ENCODE measurements at places on chromosomes 5 and 9.

GRCh38 chr9:115035841-115036612 lies 81.9 kb downstream of the TNC start:
- DNase-seq, result peak; percentile 11

- DNase-seq, result no peak
These were observed 394.0 kb upstream of the KLF4 start for GRCh38 chr9:107883496-107884124.

DNA sequence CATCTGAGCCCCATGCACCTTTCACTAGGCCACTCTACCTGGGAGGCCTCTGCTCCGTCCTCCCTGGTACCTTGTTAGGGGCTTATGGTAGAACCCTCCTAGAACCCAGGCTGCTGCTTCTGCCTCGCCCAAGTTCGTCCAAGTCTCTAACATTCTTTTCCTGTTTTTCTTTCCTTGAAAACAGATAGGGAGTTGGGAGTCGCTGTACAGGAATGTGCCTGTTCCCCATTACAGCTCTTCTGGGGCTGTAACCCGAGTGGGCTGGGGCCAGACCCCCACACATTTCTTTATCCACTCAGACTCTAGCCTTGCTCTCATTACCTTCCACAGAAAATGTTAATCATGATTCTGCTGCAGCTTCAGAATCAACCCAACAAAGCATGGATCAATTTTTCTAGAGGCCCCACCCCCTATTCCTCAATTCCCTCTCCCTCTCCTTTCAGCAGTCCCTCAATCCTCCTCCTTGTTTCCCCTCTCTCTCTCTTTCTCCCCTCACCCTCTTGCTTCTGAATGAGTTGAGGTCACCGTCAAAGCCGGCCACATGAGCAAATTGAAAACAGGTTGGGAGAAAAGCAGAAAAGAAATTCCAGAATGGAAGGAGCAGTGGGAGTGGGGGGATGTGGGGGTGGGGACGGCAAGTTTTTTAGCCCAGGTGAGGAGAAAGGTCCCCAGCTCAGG lies 193.8 kb upstream of the TRIM32 start:
- DNase-seq, result peak; percentile 39

- no peak for DNase-seq
These were observed 81.8 kb downstream of the TRIM36 start for GRCh38 chr5:115087951-115088350.

- DNase-seq, result no peak
These were observed 188.8 kb downstream of the NTRK2 start for GRCh38 chr9:84858364-84858763.

DNA sequence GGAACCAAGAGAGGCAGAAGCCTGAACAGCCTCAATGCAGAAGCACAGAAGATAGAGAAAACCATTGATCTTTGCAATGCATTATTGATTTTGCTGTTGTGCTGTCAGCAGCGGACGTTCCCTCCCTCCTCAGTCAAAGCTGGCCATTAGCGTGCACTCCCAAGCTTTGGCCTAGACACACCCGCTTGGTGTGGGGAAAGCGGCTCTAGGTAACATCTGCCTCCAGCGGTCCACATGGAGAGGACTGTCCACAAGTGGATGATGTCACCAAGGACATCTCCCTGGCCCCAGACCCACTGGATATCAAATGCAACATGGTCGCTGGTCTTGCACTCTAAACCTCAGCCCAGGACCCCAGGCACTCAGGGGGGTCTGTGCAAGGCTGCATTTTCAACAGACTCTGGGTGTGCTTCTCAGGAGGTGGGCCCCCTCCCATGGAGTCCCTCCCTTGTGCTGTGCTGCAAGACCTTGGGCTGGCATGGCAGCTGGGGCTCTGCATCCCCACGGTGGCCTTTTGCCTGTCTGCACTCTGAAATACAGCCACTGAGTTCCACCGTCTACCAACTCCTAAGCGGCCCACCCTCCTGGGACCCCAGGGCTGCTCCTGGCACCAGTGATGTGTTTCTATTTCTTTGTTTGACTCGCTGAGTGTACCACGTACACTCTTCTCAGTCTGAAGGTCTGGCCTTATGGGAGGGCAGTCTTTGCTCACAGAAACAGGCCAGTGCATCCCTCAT lies 1.9 kb downstream of the SEMA4D start:
- DNase-seq, result no peak

DNA sequence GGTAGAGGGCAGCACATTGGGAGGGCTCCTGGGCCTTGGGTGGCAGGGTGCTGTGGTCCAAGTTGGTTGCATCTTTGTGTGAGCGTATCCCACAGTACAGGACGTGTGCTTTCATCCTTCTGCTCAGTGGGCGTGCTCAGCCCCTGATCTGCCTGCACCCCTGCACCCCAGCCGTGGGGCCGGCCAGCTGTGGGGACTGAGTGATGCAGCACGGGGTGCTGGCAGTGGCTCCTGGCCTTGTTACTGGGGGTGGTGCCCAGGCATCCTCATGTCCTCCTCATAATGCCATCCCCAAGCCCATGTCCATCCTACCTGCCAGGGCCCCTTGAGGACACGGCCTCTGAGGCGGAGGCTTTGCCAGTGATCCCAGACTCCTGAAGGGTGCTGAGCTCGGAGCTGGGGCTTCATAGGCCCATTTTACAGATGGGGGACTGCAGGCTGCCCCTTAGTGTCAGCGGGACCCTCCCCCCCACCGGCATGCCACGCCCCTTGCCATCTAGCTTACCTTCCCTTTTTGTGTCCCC lies 100.7 kb downstream of the PHF2 start:
- DNase-seq, result no peak

DNA sequence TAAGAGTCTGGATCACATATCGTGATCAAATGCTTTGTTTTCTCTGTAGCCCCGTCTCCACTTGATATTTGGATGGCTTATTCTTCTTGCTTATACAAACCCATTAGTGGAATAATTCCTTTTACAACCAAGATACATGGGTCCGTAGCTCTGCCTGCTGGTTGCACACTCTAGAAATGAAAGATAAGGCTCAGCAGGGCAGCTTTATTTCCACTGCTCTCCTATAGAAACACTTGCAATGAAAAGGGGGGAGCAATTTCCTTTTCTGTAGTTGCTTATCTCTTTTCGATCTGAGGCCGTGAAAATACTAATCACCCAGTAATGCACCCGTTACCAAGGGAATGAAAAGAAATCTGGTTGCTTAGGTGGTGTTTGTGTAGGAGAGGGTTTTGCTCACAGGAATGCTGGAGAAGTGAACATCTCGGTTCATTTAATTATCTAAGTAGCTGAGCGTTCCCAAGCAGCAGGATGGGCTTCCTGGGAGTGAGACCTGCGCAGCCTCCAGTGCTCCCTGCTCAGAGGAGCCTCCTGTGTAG lies 131.7 kb downstream of the ADAMTS16 start:
- no peak for DNase-seq

GRCh38 chr9:134039386-134040175 lies 14.3 kb downstream of the BRD3OS start:
- DNase-seq, result no peak

- no peak for DNase-seq
These were observed 264.4 kb upstream of the CDH10 start for GRCh38 chr5:24909210-24909609.

DNA sequence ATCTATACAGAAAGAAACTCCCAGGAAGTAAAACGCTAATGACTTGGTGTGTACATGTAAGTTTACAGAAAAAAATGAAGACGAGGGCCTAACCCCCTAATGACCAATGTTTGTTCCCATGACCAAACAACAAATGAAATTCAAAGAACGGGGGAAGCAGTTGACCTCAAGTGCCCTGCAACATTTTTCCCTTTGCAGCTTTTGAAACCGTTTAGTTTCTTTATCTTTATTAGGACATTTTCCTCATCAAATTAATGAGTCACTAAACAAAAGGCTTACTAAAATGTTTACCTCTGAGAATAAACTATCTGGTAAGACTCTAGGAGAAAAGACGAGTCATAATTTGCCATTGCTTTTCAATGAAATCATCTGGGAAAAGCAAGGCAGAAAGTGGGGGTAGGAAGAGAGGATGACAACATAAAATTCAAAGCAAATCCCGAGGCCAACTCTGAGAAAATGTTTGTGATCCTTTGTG lies 57.4 kb downstream of the LHFPL2 start:
- peak; percentile 98 for DNase-seq

DNA sequence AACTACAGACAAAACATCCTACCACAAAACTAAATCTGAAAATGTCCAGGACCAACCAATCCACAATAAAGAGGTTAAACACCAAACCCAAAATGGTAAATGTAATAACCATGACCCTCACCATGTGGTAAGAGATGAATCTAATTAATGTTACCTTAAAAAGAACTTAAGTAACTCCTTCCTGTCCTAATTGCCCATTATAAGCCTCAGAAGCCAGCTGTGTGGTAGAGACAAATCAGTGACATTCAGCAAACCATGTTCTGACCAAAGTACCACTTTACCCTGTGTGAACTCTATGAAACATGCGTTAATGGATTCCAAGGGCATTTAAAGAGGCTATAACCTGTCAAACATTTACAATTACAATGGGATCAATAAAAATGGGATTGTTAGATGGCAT lies 25.0 kb downstream of the LPAR1 start:
- no peak for DNase-seq

- DNase-seq, result no peak
These were observed 66.4 kb downstream of the NRG2 start for GRCh38 chr5:139976703-139977102.

- DNase-seq, result no peak
These were observed 18.1 kb downstream of the PITX1 start for GRCh38 chr5:135015942-135016341.

GRCh38 chr5:5473226-5473625 lies 50.7 kb downstream of the ICE1 start:
- peak; percentile 63 for DNase-seq

DNA sequence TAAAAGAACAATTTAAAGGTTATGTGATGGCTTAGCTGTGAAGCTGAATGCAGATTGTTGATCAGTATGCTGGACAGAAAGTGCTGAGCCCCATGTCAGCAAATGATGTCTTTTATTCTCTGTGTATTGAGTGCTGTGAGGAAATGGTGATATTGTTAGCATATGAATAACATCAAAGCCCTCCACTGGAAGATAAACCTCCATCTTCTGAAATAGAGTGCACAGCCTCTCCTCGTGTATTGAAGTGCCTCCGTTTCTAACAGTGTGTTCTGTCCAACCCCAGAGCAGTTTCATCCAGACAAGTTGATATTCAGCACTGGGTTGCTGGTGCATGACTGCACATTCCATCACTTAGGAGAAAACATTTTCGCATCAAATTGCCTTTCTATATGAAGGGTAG lies 242.9 kb downstream of the CSNK1G3 start:
- no peak for DNase-seq

DNA sequence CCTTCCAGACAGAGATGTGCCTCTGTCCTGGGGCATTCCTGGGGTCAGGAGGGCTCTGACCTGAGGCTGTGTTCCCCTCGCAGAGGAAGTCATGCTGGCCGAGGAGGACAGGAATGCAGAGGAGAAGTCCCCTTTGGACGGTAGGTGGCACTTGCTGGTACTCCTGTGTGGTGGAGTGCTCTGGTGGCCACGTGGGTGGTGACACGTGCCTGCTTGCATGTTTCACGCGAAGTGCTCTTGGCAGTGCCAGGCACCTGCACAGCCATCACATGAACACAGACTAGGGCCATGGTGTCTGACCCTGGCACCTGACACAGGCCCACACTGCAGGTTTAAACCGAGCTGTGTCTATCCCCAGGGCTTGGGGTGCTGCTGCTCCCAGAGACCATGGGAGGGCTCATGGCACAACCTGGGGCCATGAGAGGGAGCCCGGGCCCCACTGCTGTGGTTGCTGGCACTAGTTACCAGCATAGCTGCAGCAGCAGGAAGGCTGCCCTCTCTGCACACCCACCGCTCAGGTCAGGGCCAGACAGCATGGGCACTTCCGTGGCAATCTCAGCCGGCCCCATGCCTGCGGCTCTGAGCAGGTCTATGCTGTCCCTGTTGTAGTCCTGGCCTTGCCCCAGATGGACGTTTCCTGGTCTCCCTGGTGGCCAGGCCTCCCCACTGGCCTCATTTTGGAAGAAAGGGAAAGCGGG lies 79.3 kb downstream of the CACNA1B start:
- DNase-seq, result no peak

GRCh38 chr9:83401328-83401900 lies 136.8 kb downstream of the FRMD3 start:
- no peak for DNase-seq

DNA sequence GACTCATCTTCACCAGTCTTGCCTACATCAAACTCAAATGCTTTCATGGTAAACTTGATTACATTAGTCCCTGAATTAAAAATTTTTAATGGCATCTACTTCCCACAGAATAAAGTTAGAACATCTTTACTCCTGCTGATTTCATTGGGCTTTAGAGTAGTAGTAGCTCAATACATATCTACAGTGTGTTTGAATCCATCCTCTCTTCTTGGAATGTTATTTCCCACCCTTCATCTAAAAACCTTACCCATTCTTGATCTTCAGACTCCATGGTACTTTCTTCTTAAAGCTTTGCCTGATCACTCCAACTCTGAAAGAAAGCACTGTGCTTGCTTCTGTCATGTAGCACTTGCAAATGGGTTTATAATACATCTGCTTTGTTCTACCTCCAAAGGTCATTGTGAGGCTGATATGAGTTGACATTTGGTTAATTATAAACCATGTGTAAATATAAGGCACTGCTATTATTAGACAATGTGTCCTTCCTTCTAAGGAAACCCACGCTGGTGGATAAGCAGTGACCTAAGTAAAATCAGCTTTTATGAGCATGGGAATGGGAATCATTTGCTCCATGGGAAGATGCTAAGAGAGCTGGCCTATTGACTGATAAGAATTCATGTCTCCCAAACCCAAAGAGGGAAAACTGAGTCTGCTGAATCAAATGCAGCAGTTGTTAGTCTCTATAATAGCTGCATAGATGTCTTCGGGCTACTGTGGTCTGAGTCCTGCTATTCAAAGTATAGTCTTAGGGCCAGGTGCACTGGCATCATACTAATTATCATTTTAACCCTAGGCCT lies 7.5 kb upstream of the PRLR start:
- DNase-seq, result no peak

DNA sequence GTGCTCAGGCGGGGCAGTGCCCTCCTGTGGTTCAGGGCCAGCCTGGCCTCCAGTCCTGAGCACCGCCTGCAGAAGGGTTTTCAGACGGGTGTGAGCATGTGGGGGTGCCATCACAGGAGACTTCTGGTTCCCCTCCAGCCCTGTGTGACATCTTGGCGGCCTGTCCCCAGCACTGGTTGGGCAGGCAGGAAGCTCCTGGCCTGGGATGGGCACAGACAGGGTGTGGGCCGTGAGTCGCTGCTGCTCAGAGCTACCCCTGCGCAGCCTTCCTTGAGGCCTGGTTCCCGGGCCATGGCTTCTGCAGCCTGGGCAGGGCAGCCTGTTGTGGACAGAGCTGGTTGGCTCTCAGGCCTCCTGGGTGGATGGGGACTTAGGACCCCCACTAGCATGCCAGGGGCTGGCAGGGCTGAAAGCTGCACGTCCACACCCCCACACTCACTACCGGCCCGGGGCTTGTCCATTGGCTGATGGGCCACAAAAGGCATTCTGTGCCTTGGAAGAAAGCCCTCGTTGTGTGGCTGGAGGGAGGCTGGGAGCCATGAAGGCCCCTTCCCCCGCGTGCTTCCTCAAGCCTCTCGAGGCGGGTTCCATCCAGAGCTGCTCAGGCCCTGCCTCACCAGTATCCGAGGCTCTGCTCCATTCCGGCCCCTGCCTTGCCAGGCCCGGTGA lies 58.7 kb downstream of the RXRA start:
- no peak for DNase-seq

DNA sequence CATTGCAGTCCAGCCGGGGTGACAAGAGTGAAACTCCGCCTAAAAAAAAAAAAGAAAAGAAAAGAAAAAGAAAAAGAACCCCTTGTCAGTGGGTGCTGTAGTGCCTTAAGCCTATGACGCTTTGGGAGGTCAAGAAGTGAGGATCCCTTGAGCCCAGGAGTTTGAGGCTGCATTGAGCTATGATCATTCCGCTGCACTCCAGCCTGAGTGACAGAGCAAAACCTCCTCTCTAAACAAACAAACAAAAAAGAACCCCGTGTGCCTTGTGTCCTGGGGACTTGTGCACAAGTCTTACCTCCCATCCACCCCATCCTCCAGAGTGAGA lies 33.5 kb upstream of the STXBP1 start:
- no peak for DNase-seq
